ENCODE measurements at places on chromosomes 4 and X.

GRCh38 chr4:98148856-98149255 lies 5.6 kb upstream of the STPG2 start:
- no peak for DNase-seq

DNA sequence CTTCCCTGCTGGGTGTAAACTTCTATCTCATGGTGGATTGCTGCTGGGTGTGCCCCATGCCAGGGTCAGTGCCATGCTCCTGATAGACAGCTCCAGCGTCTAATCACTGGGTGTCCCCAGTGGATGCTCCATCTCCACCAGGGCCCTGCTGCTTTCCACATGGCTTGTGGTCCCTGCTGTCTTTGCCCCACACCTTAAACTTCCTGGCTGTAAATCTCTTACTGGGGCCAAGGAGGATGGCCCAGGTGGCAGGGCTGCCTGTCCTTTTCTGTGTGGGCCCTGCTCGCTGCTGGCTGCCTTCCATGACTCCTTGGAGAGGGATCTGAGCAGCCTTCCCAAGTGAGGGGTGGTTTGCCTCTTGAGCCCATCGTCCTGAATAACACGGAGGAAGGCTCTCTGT lies 51.8 kb downstream of the RGS12 start:
- DNase-seq: no peak

- DNase-seq: peak; percentile 50
These were observed 30.1 kb downstream of the ADGRA3 start for GRCh38 chr4:22485737-22486136.

DNA sequence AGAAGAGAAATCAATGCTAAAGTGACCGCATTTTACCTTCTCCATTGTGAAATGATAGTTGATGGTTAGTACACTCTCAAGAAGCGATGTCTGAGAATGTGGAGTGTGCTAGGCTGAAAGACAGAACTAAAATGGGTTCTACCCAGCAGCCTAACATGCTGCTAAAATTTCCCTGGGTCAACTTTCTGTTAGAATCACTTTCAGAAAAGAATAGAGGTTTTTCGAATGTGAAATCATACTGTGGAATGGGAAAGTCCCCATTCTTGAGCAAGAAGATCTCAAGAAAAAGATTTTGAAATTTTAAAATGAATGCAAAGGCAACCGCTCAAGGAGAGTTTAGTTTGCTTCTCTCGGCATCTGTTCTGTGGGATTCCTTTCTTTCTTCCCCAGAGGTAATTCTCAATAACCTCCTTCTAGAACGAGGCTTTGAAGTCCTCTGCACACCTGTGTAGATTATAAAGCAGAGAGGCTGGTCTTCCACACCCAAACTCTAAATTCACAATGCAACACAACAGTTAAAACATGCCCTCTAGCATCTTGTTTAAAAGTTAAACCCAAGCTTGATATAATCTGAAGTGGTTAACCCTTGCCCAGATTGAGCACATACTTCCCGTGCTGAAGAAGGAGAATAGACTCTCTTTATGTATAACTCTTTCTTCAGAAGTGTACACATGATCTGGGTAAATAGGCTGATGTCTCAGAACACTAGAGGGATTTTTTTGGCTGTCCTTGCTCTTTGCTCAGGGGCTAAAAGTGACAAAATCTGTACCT lies 208.7 kb upstream of the KLF3 start:
- no peak for DNase-seq

DNA sequence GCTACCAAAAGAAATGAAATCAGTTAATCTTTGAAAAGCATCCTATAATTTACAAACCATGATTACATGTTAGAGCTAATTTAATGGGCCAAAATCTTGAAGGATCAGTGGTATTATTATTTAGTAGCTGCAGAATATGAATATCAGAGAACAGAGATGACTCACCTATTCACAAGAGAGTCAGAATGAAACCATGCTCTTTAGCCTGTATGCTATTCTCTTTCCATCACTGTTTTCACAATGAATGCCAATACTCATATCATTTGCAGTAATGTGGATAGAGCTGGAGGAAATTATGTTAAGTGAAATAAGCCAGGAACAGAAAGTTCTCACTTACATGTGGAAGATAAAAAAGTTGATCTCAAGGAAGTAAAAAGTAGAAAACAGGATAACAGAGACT lies 414.1 kb downstream of the CENPC start:
- DNase-seq: no peak

GRCh38 chrX:120457766-120458180 lies 11.3 kb downstream of the LAMP2 start:
- no peak for DNase-seq

GRCh38 chr4:37471971-37472370 lies 214.2 kb downstream of the RELL1 start:
- DNase-seq: no peak

DNA sequence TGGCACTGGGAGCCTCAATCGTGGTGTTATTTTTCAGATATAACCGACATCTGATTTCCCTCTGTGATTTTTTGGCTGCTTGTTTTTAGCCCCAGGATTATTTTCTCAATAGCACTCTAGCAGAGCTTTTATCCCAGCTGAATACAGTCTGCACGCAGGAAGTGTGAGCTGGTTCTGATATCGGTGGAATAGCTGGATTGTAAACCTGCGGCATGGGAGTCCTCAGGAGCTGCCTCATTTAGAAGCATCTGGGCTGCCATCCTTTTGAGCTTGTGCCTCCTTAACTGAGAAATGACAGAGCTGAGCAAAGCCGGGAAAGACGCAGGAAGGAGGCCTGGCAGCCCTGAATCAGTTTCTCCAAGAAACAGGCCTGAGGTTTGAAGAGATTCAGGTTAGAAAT lies 28.4 kb upstream of the GRPEL1 start:
- DNase-seq: no peak

- no peak for DNase-seq
These were observed 7.0 kb upstream of the TET2 start for GRCh38 chr4:105139646-105140045.

DNA sequence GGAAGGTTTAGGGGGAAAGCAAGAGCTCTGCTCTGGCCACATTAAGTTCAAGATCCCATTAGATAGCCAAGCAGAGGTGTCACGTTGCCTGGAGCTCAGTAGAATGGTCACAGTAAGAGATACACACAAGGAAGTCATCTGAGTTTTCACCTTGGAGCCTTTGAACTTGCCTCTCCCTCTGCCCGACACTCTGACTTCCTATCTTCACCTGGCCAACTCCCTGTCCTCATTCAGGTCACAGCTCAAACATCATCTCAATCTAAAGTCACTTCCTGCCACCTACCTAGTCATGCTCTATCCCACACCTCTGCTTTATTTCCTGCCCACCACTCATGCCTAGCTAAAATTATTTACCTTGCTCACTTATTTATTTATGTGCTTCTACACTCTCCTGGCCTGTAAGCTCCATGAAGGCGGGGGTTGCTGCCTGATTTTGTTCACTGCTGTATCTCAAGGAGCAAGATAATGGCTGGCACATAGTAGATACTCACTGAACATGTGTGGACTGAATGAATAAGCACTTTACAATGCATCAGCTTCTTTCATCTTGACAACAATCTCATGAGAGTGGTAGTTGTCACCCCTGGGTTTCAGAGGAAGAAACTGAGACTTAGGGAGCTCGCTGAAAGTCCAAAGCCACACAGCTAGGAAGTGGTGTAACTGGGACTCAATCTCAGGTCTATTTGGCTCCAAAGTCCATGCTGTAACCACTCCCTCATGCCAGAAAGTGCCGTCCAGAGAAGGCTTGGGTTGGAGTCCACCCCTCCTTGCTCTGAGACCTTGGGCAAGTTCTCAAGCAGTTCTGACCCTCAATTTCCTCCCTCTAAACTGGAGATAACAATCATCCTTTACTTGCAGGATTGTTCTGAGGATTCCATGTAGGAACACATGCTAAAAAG lies 40.3 kb downstream of the EFNB1 start:
- DNase-seq: no peak

GRCh38 chrX:46500054-46500453 lies 45.2 kb downstream of the ZNF674 start:
- DNase-seq: no peak

- no peak for DNase-seq
These were observed at the start of gene USP11 for GRCh38 chrX:47232803-47233332. Gene USP11, plus strand, starts transcription at chrX:47233009. Its CDS starts 35 bp downstream, at chrX:47233044.

DNA sequence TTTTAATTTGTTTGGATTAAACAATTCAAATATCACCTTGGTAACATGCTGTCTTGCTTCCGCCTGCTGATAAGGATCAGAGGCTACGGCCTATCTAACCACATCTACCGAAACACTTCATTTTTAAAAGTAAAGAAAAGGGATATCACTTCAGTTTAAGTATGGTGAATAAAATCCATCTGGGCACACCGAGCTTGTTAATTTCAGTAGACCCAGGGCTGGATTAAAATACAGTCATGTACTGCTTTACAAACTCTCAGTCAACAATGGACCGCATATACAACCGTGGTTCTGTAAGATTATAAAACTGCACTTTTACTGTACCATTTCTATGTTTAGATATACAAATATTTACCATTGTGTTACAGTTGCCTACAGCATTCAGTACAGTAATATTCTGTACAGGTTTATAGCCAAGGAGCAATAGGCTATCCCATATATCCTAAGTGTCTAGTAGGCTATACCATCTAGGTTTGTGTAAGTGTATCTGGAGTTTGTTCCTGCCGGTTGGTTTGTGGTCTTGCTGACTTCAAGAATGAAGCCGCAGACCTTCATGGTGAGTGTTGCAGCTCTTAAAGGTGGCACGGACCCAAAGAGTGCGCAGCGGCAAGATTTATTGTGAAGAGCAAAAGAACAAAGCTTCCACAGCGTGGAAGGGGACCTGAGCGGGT lies 40.0 kb downstream of the SEPTIN11 start:
- no peak for DNase-seq

GRCh38 chr4:80308466-80308822 lies 27.1 kb upstream of the CFAP299 start:
- no peak for DNase-seq
